ENCODE measurements at places on chromosomes 16 and 17.

DNA sequence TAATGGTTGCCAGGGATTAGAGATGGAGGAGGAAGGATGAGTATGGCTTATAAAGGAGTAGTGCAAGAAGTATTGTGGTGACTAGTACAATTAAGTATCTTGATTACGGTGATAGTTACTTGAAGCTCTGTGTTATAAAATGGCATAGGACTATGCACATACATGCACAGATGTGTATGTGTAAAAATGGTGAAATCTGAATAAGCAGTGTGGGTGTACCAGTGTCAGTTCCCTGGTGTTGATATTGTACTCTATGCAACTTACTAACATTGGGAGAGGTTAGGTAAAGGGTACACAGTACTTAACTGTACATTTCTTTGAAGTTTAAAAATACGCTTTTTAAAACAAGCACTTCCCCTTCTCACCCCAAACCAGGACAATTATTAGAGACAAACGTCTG is 48.5 kb downstream of the NSRP1 start:
- DNase-seq = no peak

- no peak for DNase-seq
Measured at GRCh38 chr16:50040018-50040417, 15.0 kb downstream of the CNEP1R1 start.

DNA sequence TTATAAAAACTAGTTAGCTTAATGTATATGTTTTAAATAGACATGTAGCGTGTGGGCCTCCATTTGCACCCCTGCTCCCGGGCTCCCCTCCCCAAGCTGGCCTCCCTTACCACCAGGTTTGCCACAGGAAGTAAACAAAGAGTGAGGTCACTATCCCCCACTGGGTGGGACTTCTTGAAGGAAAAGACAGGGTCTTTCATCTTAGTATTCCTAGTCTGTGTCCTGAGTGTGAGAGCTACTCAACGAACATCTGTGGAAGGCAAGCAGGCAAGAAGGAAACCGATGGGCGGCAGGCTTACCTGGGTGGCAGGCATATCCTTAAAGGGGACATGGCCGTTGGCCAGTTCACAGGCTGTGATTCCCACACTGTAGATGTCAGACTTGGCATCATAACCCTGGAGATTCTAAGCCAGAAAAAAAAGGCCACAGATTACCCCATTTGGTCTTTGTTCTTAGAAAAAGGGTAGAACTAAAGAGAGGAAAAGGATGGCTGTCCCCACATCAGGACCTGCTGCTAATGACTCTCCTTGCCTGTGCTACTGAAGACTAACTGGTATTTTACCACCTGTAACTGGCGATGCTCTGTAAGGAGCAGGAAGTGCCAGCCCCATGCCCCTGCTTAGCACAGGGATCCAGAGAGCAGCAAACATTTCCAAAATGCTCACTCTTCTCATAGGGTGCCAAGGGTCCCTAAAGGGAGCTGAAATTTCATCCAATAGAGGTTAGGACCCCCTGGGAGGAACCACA is 6.6 kb upstream of the LIMD2 start:
- DNase-seq = no peak

GRCh38 chr17:42698736-42699414 is 16.5 kb downstream of the CNTNAP1 start:
- no peak for DNase-seq

DNA sequence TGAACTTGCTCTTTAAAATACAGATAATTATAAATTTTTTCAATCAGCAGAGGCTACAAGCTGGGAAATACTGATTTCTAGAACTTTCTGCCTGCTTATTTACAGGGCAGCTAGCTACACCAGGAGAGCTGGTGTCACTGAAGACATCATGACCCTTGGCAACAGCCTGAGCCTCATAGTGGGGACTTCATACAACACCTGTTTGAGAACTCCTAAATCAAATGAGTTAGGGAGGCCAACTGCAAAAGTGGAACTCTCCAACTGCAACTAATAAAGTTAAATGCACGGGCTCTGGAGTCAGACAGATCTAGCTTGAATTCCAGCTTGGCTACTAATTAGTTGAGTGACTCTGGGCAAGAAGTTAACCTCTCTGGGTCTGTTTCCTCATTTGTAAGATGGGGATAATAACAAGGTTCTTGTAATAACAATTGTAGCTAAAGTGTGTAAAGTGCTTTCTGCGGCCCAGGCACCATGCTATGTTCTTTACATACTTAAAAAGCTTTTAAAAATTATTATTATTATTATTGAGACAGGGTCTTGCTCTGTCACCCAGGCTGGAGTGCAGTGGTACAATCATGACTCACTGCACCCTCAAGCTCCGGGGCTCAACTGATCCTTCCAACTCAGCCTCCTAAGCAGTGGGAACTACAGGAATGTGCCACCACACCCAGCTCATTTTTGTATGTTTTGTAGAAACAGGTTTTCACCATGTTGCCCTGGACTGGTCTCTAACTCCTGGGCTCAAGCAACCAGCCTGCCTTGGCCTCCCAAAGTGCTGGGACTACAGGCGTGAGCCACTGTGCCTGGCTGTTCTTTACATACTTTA is 33.4 kb downstream of the VAC14 start:
- no peak for DNase-seq

DNA sequence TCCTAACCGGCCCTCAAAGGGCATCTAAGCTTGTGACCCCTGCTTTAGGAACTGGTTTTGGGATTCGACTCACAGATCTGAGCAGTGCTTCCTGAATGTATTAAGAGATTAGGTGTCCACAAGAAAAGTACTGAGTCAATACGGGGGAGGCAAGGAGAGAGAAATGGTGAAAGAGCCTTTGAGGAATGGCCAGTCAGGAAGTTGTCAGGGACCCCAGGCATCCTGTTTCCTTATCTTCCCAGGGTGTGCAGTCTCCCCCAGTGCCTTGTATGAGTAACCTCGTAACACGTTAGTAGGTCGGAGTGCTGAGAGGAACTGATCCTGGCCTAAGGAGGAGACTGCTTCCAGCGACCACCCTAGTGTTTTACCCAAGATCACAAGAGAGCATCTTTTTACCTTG is 16.4 kb upstream of the TMED6 start:
- DNase-seq = peak; percentile 17

- no peak for DNase-seq
Measured at GRCh38 chr17:49404906-49405305, 9.8 kb downstream of the PHB1 start.

DNA sequence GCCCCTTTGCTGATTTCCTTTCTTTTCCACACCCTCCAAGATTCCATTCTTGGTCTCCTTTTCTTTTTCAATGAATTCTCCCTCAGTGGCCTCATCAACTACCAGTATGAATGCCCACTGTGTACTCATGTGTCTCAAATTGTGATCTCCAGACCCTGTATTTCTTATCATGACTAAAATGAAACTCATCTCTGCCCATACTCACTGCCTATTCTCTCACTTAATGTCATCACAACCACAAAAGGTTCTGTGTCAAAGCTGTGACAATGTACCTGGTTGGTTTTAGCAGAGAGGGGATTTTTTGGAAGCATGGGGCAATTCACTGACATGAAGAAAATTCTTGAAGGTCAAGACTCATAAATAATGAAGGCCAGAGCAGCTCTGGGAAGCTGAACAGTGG is 11.5 kb upstream of the TBX4 start:
- DNase-seq = no peak

DNA sequence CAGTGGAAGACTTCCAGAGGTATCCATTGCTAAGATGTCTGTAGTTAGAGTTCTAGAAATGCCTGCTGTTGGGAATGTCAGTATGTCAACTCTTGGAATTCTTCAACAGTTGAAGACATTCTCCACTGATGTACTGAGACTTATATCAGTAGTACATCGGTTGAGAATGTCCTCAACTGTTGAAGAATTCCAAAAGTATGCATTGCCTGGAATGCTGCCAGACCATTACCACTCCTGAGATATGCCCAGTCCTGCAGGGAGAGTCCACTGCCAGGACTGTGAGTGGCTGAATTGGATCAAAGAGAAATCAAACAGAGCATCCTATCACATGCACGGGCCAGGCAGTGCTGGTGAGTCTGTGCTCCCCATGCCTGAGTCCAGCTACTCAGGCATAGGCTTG is 42.0 kb downstream of the IL21R start:
- no peak for DNase-seq

- no peak for DNase-seq
Measured at GRCh38 chr16:25038239-25038954, 23.2 kb upstream of the ARHGAP17 start.

DNA sequence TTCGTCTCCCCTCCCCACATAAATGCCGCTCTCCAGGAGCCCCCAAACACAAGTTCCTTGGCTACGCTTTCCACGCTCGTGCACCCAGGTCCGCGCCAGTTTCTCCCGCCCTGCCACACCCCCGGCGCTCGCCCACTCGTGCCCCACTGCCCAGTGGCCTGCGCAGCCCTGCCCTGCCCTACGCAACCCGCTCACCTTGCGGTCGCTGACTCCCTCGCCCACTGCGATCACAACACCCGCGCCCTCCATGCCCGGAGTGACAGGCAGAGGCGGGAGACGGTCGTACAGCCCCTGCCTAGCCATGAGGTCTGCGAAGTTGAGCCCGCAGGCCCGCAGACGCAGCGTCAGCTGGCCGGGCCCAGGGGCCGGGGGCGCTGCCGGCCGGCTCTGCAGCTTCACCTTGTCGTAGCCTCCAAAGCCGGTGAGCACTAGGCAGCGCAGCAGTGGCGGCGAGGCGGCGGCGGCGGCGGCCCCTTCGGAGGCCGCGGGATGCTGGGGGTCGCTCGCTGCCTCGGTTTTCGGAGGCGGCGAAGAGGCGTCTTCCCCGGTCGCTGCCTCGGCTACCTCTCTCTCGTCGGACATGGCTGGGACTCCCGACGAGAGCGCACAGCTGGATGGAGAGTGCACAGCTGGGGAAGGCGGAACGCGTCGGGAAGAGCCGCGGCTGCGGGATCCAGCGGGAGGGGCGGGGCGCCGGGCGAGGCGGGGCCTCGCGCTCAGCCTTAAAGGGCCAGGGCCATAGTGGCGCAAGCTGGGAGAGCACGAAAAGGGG is at the start of gene VAT1:
Gene VAT1 (minus strand): TSS at position 645 of the 772 bp plus-strand sequence. CDS start 63 bp downstream, at position 582.
- DNase-seq = peak; percentile 57

DNA sequence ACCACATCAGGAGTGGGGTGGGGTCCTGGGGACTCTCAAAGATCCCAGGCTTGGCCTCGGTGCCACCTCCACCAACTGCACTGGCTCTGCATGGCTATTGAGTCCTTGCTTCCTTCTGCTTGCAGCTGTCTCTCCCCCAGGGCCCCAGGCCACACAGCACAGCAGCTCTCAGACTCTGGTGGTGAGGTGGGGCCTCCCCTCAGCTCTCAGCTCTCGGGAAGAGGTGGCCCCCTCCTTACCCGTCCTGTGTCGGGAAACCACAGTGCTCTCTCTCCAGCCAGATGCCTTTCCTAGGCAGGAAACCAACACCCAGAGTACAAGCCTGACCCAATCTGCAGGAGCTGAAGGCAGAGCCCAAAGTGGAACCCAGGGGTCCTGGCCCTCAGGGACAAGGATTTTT is 18.5 kb downstream of the SRCIN1 start:
- DNase-seq = peak; percentile 43

DNA sequence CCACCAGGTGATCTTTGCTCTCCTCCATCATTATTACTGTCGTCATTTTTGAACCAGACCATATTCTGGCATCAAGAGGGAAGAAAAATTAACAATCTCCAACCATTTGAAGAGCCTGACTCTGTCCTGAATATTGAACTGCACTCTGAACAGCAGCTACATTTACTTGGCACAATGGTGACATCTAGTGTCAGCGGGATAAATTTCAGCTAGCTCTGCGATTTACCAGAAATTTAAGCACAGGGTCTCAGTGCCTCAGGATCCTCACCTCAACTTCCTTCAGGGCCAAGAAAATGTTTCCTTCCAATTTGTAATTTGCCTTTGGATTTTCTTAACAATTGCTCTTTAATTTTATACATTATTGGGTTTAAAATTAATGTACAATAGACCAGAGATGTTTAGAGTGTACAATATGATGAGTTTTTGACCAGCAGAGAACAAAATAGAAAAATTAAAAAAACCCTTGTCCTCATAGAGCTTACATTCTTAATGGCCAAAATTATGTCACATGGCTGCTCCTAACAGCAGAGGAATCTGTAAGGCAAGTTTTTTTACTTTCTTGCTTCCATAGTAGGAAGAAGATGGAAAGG is 10.7 kb upstream of the ZNF19 start:
- DNase-seq = peak; percentile 86

- DNase-seq = no peak
Measured at GRCh38 chr17:66248285-66248684, 19.1 kb upstream of the APOH start.

GRCh38 chr16:11411059-11411550 is 65.8 kb downstream of the RMI2 start:
- no peak for DNase-seq

DNA sequence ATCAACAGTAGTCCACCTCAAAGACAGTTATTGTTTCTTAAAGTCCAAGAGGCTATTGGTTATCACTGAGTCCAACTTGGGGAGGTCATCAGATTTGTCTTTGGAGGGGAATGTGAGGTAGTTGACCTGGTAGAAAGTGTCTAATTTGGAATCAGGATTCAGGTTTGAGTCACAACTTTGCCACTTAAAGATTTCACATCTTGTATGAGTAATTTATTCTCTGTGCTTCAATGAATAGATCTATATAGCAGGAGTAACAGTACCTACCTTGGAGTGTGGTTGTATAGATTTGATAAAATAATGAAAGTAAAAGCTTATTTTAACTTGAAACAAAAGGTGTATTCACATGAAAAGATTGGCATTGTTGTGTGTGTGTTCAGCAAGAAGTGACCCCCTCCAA is 119.3 kb upstream of the TBX2 start:
- DNase-seq = no peak

DNA sequence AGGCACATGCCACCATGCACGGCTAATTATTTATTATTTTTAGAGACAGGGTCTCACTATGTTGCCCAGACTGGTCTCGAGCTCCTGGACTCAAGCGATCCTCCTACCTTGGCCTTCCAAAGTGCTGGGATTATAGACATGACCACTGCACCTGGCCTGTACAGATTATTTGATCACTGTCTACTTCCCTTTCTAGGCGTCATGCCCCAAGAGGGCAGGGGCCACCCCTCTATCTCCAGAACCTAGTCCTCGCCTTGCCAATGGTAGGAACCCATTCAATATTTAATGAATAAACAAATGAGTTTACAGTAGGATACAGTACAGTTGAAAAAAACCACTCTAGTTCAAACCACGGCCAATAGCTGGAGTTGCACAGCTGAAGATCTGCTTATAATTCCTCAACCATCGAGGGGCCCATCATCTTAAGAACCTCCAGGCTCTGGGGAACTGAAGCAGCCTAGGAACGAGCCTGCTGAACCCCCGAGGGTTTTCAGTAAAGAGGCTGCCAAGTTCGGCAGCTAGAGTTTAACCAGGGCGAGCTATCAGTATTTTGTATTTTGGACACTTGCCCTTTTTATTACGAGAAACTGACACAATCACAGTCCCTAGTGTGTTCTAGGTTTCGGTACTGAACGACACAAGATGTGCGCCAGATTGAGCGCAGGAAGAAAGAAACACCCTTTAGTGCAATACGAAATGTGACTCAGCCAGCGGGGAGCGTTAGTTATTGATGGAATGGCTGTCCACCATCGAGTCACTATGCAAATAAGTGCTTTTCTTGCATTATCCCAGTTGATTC is 14.6 kb downstream of the ADCY9 start:
- DNase-seq = no peak

DNA sequence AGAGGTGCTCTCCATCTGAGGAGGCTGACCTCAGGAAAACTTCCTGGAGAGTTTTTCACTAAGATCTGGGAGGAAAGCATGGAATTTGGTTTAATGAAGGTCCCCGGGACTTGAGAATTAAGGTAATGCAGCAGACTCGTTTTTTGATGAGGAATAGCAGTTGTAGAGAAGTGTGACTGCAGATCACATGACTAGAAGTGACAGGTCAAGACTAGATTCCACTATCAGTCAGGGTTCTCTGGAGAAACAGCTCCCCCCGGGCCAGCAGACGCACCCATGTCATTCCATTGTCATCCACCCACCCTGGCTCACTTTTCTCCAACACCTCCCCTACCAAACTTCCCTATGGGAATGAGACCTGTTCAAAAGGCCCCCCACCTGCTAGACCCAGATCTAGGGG is 1.9 kb upstream of the DHRS13 start:
- DNase-seq = no peak
